ENCODE measurements at places on chromosomes 2 and 18. TPM values are rescaled to one million over a fixed set of nuclear protein-coding genes. Genes with fewer than 3 reads are reported as not detected.

DNA sequence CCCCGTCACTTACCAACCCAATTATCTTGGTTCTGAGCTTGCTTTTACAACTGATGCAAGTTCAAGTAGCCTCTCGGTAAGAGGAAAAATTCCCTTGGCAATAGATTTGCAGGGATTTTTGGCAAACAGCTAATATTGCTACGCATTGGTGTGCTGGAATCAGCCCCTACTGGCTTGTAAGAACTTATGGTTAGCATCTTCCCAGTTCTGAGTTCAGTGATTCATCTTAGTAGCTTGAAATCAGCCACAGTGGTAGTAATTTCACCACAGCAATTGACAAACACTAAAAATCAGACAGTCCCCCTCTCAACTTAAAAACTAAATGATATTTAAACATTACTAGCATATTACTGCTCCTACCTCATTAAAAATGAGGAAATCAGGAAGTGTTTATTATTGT, 5.9 kb upstream of the RAX start:
- H3K4me3 ChIP-seq, result no peak overlapping the region
- H3K27ac ChIP-seq, result no peak overlapping the region
- H3K27me3 ChIP-seq, result peaks cover 5% of the 10 kb centered on the region
- H3K4me1 ChIP-seq, result peaks cover under 1% of the 10 kb centered on the region
- DNase-seq, result no peak

The TUBA3D gene
- not detected for total RNA-seq

GRCh38 chr2:40255103-40255502, 196.8 kb downstream of the SLC8A1 start:
- no peaks in the 10 kb centered on the region for H3K36me3 ChIP-seq
- H3K4me3 ChIP-seq, result no peak overlapping the region
- DNase-seq, result no peak
- H3K27me3 ChIP-seq, result no peaks in the 10 kb centered on the region
- H3K27ac ChIP-seq, result no peak overlapping the region

GRCh38 chr18:66990909-66991308, 387.0 kb upstream of the CDH19 start:
- no peaks in the 10 kb centered on the region for H3K27me3 ChIP-seq
- no peak for DNase-seq
- H3K36me3 ChIP-seq, result no peaks in the 10 kb centered on the region
- H3K27ac ChIP-seq, result no peak overlapping the region
- no peaks in the 10 kb centered on the region for H3K4me1 ChIP-seq

- peaks cover 54% of the 10 kb centered on the region for H3K4me1 ChIP-seq
- H3K36me3 ChIP-seq, result no peaks in the 10 kb centered on the region
- peak overlapping the region; percentile 91 for H3K27ac ChIP-seq
- H3K27me3 ChIP-seq, result no peaks in the 10 kb centered on the region
- DNase-seq, result peak; percentile 83
These were observed 84.8 kb upstream of the GATA6 start for GRCh38 chr18:22084547-22084946.

- H3K36me3 ChIP-seq, result no peaks in the 10 kb centered on the region
- H3K27ac ChIP-seq, result peak overlapping the region; percentile 18
- H3K4me3 ChIP-seq, result no peak overlapping the region
- no peaks in the 10 kb centered on the region for H3K27me3 ChIP-seq
- peak; percentile 54 for DNase-seq
These were observed 15.9 kb downstream of the SMAD7 start for GRCh38 chr18:48934723-48935432.

GRCh38 chr2:23565814-23566213, 180.8 kb downstream of the KLHL29 start:
- peaks cover 24% of the 10 kb centered on the region for H3K4me1 ChIP-seq
- no peak for DNase-seq
- H3K36me3 ChIP-seq, result no peaks in the 10 kb centered on the region
- no peak overlapping the region for H3K4me3 ChIP-seq
- H3K27me3 ChIP-seq, result no peaks in the 10 kb centered on the region

- no peak overlapping the region for H3K27ac ChIP-seq
- no peak overlapping the region for H3K4me3 ChIP-seq
- H3K4me1 ChIP-seq, result peaks cover 24% of the 10 kb centered on the region
- no peak for DNase-seq
These were observed 927 bp upstream of the HOXD13 start for GRCh38 chr2:176091329-176092258.
